NCI-H1092 (cell line): ENCODE measurements at places on chromosomes 7 and 10.

DNA sequence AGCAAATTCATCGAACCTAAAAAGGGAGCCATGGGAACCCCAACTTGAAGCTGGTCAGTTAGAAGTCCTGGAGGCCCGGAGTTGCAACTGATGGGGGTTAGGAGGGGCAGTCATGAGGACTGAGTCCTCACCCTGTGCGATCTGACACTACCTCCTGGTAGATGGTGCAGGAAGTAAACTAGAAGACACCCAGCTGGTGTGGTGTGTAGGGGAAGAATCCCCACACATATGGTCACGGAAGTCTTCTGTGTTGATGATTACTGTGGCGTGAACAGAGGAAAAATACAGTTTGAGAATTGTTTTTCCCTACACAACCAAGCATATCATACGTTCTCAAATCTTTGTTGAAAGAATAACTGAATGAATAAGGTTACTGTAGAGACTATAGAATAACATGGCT is 164.6 kb upstream of the KCTD7 start:
- no peak for DNase-seq

- DNase-seq: no peak
Observed at GRCh38 chr7:97573065-97573464, 158.8 kb upstream of the TAC1 start.

GRCh38 chr7:43701500-43701854 is 27.8 kb downstream of the COA1 start:
- no peak for DNase-seq

- no peak for DNase-seq
Observed at GRCh38 chr10:30773501-30773900, 143.9 kb upstream of the LYZL2 start.

GRCh38 chr7:137935884-137936508 is 65.9 kb downstream of the CREB3L2 start:
- DNase-seq: no peak

DNA sequence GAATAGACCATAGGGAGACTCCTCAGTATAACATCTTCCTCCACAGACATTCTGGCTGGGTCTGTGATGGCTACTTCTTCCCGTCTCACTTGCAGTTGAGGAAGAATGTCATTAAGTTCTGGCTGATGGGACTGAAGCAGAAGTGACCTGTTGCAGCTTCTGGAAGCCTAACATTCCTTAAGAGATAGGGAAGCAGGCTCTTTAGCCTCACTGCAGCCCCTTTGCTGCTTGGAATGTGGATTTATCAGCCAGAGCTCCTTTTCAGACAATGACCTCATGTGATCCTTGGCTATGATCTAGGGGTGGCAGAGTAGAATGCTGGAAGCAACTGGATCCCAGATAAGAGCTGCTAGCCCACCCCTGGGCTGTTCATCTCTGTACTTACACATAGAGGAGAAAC is 142.5 kb downstream of the RNF216 start:
- DNase-seq: no peak

DNA sequence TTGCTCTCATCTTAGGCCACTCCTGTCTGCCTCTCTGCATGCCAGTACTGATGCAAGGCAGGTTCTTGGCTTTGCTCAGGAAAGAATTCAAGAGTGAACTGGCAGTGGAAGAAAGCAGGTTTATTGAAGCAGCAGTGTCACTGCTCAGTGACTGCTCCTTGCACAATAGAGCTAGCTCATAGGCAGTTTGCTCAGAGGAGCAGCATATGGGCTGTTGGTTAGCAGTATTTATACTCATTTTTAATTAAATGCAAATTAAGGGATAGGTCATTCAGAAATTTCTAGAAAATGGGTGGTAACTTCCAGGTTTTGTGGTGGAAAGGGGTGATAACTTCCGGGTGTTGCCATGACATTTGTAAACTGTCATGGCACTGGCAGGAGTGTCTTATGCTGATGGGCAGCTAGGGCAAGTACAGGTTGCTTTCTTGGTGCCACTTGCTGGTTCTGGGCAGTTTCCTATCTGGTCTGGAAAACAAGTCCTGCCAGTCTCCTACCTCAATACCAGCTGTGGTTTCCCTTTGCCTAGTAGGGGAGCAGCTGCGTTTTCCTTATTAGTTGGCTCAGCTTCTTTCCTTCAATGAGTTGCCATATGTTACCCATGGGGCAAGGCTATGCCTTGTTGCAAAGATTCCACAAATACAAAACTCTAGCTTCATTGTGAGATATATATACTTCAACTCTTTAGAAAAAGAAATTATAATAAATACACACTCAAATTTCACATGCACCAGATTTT is 64.8 kb upstream of the CALD1 start:
- DNase-seq: no peak

GRCh38 chr7:64863969-64864368 is 39.1 kb upstream of the ZNF273 start:
- no peak for DNase-seq
